ENCODE measurements at places on chromosomes 1 and 21. TPM values are rescaled to one million over a fixed set of nuclear protein-coding genes. Genes with fewer than 3 reads are reported as not detected.

- no peak for DNase-seq
Observed at GRCh38 chr1:183554577-183554976, 35.7 kb downstream of the NCF2 start.

DNA sequence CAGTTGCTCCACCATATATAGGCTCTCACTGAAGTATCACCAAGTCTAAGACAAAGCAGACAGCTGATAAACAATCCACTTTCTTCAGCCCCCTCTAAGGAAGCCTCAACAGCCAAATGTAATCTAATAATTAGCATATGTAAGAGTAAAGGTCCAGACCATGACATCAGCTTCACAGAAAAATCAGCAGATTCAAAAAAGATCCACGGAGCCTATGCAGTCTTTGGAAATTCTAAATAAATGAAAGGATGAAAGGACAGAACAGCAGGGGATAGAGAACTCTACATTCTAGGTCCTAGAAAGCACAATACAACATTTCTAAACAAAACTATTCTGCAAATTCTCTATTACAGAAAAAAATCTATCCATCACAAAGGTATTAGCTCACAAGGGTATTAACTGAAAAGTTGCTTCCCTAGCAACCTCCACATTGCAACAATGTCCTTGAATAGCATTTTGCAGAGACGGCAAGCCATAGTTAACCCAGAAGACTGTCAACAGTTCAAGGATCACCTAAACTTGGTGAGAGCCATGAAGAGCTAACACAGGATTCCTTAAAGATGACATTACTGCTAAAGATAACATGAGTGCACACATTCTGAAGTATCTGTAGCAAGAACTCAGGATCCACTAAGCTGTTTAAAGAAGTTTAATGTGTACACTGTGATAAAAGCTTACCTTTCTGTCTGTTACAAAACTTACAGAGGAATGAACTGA is 74.3 kb downstream of the SIPA1L2 start:
- DNase-seq = no peak

DNA sequence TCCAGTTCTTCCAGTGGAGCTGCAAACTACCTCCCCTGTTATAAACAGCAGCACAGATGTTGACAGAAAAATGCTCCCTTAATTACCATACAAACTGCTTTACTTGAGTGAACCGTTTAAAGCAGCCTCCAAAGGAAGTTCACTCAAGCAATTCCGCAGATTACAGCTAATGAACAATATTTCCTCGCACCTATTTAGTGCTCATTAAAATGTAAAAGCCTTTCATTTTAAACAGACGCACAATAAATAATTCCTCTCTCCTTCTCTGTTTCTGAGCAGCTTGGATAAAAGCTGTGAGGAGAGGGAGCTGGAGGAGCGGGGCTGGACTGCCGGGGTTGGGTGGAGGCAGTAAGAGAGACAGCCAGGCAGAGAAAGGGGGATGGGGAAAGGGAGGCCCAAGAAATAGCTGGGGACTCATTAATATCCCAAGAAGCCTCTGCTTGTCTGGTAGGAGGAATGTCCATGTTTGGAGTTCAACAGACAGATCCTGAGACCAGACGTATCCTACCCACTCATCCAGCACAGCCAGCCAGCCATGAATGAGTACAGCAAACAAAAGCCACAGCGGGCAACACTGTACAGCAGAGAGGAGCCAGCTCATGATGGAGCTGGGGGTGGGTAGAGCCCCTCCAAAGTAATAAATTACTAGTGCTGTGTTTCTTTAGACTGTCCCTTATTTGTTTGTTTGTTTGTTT is 227.7 kb downstream of the GPATCH2 start:
- no peak for DNase-seq

- no peak for DNase-seq
Observed at GRCh38 chr21:15326032-15326867, 261.4 kb upstream of the NRIP1 start.

- no peak for DNase-seq
Observed at GRCh38 chr1:26583646-26584485, 54.3 kb downstream of the RPS6KA1 start.

Gene EVA1C
- total RNA-seq = 55.3 TPM

Gene GSTM5
- total RNA-seq = 11.6 TPM

Gene NBPF6
- not detected for total RNA-seq

Measured in ureter (tissue), 1 donor.